Stimulated activated naive CD4-positive, alpha-beta T cell (primary cell): ENCODE measurements at places on chromosomes 4 and X.

GRCh38 chrX:29851857-29852605, 363.3 kb upstream of the MAGEB2 start:
- DNase-seq, result no peak

DNA sequence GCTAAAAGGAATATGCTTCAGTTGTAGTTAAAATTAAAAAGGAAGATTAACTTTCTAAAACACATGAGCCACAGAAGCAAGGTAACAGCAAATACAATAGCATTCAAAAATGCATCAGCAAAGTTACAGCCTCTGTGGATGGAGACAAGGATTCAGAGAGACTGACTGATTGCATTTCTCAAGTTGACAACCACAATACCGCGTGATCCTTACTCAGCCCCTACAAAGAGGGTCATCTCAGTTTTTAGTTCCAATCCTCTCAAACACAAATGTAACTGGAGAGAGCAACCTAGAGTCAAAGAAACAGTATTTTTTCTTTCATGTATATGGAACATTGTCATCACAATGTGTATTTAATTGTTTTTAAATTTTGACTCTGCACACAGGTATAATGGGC, 14.2 kb upstream of the C1QTNF7 start:
- DNase-seq, result no peak

- DNase-seq, result no peak
These were observed 143.6 kb upstream of the TEX13C start for GRCh38 chrX:125175991-125176584.

DNA sequence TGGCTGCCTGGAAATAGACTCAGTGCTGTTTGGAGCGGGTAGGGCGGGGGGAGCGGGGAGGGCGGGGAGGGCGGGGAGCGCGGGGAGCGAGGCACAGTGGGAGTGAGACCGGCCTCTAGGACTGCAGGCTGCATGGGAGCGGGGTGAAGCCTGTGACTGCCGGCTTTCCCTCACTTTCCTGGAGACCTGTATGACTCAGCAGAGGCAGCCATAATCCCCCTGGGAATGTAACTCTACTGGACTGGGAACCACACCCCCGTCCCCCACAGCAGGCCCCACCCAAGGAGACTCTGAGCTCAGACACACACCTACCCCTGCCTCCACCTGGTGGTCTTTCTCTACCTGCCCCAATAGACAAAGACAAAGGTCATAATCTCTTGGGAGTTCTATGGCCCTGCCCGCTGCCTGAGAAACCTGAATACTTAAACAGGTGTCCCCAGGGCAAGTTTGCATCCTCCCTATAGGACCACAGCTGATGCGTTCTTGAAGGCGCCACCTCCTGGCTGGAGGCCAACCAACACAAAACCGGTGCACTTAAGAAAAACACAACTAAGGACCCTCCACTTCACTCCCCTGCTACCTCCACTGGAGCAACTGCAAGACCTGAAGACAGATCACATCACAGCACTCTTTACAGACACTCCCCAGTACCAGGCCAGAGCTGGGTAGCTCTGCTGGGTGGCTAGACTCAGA, 18.0 kb downstream of the HDAC8 start:
- no peak for DNase-seq

GRCh38 chr4:19694812-19695211, 556.9 kb upstream of the SLIT2 start:
- DNase-seq, result no peak

- no peak for DNase-seq
These were observed 1030.3 kb upstream of the LCORL start for GRCh38 chr4:19051831-19052230.

DNA sequence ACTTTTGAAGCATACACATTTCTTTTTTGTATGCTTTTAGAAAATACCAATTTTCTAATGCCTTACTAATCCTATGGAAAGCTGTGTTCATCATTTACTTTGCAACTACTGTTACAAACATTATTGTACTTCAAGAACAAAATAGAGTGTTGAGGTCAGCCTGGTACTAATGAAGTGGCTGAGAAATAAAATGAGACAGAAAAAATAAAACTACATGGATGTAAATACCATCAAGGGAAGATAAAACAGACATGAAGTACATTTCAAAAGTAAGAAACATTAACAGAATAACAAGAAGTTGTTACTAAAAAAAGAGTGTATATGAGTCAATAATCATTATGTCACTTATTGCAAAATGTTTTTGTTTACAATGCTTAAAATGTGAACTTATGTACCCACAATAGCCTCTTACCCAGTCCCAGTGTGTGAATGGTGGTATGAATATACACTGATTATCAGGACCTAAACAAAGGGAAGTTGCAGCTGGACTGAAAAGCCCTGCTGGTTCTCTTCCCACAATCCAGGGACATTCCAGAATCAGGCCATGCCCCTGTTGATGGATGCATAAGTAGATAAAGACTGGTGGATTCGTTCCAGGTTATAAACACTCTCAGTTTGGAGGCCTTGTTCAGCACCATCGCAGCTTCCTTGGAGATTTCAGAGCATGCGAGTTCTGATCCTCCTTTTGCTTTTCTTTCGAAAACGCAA, 2.4 kb upstream of the CSN3 start:
- DNase-seq, result no peak

- DNase-seq, result peak; percentile 46
These were observed 46.9 kb upstream of the MSANTD1 start for GRCh38 chr4:3201718-3202702.

- no peak for DNase-seq
These were observed 183.6 kb upstream of the NOCT start for GRCh38 chr4:138831948-138832347.

GRCh38 chrX:69142788-69143469, 22.3 kb downstream of the PJA1 start:
- DNase-seq, result no peak

DNA sequence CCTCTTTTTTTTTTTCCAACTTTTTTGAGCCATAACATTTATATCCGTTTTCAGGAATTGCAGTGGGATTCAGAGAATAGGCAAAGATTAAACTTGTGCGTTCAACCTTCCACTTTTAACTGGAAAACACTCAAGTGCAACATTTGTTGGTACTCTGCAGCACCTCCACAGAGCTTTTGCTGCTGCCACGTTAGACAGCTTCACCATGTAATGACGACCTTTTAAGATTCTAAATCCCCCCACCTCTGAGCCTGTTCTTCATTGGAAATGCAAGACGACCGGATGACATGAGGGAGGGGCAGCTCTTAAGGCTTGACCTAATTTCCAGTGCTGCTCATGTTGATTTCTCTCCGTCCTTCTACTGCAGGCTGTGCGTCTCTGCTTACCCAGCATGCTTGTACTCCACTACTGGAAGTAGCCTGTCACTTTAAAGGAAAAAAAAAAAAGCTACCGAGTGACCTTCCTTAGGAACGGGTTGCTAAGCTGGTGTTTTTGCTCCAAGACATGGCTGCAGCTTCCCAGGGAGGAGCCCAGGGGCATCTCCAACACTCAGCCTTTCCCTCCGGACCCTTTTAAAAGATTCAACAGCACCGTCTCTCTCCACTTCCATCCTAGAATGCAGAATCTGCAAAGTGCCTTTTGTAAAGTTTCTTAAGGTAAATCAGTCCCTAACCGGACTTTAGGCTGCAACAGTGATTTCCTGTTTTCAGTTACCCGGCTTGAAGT, at the start of gene CC2D2A:
CC2D2A (plus strand) TSS at position 481 of the 726 bp plus-strand sequence. CDS start 6,051 bp downstream, outside the sequence.
- DNase-seq, result no peak

- DNase-seq, result no peak
These were observed 132.2 kb upstream of the SLC34A2 start for GRCh38 chr4:25523405-25523804.

DNA sequence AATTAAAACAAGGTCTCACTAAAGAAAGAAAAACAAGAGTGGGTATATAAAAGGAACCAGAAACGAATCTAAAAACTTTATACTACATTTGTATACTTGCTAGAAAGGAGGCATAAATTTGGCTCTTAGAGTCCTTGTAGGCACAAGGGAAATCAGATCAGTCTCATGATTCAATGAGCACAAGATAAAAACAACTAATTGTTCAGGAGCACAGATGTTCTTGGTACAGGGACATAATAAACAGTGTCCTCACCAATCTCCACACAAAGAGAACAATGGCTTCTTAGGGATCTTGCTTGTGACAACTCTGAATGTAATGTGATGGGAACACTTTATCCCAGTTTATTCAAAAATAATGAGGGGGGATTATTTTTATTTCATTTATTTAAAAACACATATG, 28.3 kb downstream of the TMEM144 start:
- no peak for DNase-seq

DNA sequence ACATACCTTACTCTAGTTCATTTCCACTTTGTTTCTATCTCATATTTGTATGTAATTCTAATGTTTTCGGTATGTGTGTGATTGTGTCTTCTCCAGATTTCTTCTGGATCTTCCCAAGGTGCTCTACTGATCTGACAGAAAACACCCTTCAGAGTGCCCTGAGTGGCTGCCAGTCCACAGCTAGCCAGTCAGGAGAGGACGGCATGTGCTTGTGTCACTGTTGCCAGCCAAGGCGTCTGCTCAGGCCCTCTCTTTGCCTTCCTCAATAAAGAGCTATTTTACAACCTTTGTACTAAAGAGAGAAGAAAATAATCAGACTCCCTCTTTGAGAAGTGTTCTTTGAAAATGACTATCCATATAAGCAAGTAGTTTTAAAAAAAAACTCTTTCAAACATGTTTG, 29.0 kb downstream of the CD99L2 start:
- DNase-seq, result no peak

- no peak for DNase-seq
These were observed 512.0 kb downstream of the NLGN4X start for GRCh38 chrX:5716666-5717065.

DNA sequence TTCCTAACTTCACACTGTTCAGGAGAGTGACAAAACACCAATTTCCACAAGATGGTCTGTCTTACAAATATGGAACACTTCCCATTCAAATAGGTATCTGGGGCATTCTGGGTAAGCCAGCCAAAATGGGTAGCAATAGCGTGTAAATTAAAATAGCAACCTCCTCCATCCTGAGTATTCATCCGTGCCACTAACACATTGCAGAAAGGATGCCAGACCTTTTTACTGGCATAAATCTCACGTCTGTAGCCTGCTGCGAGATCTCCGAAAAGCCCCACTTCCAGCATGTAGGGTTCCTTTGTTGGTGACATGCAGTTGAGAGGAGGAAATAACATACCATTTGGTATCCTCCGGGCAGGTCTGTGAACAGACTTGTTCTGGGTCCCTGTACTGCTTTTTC, 52.7 kb upstream of the RAI2 start:
- no peak for DNase-seq

- DNase-seq, result no peak
These were observed 5.6 kb downstream of the PAK3 start for GRCh38 chrX:111101580-111101979.

GRCh38 chrX:49160908-49161307, 1.6 kb upstream of the MAGIX start:
- no peak for DNase-seq

GRCh38 chr4:42750091-42750490, 93.2 kb upstream of the ATP8A1 start:
- peak; percentile 8 for DNase-seq

DNA sequence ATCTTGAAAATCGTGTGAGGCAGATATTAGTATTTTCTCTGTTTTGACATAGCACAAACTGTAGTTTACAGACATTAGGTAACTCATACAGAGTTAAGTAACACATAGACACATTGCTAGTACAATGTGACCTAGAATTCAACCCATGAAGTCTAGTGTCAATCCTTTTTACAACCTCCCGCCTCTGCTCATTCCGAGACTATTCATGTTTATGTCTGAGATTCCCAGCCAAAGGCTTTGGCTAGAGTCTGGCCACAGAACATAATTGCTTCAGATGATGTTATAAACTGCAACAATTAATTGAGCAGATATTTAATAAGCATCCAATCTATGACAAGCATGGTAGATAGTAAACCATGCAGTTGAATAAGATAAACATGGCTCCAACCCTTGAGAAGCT, 841.0 kb downstream of the STIM2 start:
- no peak for DNase-seq

DNA sequence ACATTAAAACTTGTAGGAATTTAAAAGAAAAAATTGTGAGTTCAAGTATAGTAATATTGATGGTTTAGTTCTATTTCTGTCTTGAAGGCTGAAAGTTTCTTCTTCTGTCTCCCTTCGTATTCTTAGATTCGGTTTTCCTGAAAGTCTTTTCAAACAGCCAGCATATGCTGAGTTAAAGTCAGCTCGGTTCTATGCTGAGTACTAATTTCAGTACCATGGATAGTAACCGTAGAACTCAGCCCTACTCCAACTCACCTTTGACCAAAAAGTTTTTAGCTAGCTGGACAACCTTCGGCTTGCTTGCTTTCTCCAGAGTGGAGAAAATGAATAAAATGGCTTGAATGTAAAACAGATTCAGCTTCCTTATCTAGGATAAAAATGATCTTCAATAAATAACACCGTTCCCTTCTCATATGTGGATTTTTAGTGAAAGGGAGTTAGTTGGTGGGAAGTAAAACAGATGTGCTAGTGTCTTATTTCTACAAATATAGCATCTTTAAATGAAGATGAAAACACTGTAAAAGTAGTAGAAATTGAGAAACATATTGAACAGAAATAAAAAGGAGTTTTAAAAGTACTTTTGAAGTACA, 5.2 kb downstream of the POU4F2 start:
- DNase-seq, result no peak

DNA sequence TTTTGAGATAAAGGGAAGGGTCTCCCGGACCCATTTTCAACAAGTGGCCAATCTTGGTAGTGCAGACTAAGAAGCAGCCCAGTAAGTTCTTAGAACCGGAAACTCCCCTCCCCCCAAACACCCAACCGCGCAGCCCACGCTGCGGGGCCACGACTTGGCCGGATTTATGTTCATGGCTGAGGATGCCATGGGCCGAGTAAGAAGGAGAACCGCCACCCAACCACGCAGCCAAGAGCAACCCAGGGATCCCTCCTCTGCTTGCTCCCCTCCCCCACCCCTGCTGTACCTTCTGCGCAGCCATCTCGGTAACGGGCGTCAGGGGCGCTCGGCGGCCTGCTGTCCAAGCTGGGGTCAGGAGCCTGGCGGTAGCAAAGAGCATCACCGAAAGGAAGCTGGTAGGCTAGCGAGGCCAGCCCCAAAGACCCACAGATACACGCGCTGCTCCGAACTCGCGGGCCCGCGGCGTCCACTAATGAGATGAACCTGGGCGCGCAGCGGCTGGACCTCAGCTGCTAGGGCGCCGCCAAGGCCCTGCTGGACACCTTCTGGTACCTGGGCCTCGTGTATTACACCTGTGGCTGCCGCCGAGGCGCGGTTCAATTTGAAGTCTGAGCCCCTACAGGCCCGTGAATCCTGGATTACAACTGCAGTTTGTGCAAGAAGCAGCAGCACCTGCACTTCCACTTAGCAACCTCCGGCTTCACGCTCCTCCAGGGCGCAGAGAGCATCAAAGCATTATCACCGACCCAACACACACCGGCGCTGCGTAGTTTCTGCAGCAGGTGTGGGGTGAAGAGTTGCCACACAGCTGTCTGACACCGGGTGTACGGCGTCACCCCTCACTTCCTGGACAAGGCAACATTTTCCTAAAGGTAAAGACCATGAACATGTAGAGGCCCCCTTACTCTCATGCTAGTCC, 63.4 kb downstream of the NUDT10 start:
- peak; percentile 67 for DNase-seq

GRCh38 chr4:41865981-41866798, 69.0 kb upstream of the TMEM33 start:
- DNase-seq, result no peak
